GM04504 (cell line): ENCODE measurements at places on chromosomes 16 and 17.

GRCh38 chr17:1648173-1648962, 1.3 kb downstream of the RILP start:
- DNase-seq, result no peak

DNA sequence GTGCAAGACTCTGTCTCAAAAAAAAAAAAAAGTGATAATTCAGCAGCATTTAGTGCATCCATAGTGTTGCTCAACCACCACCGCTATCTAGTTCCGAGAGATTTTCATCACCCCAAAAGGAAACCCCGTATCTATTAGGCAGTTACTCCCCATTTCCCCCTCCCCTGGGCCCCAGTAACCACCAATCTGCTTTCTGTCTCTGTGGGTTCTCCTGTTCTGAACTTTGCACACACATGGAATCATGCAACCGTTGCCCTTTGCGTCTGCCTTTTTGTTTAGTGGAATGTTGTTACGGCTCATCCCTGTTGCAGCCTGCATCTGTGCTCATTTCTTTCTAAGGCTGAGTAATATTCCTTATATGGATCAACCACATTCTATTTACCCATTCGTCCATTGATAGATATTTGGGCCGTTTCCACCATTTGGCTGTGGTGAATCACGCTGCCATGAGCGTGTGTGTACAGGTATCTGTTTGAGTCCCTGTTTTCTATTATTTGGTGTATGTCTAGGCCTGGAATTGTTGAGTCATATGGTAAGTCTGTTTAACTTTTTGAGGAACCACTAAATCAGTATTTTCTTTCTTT, 8.7 kb upstream of the SYNGR2 start:
- DNase-seq, result peak; percentile 24

GRCh38 chr16:77137045-77137444, 53.9 kb upstream of the MON1B start:
- no peak for DNase-seq

- peak; percentile 80 for DNase-seq
Measured at GRCh38 chr16:67277999-67278772, 1.1 kb upstream of the PLEKHG4 start.

- no peak for DNase-seq
Measured at GRCh38 chr17:83145831-83146230, 66.4 kb downstream of the METRNL start.

DNA sequence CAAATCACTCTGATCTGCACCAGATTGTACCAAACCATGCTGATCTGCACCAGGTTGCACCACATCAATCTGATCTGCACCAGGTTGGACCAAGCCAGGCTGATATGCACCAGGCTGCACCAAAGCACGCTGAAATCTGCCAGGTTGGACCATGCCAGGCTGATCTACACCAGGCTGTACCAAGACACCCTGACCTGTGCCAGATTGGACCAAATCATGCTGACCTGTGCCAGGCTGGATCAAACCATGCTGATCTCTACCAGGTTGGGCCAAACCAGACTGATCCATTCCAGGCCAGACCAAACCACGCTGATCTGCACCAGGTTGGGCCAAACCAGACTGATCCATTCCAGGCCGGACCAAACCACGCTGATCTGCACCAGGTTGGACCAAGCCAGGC, 15.5 kb downstream of the QRICH2 start:
- no peak for DNase-seq

GRCh38 chr16:11014136-11014535, 69.8 kb downstream of the CLEC16A start:
- DNase-seq, result no peak

GRCh38 chr17:41069031-41069430, 3.4 kb upstream of the KRTAP2-4 start:
- DNase-seq, result no peak

DNA sequence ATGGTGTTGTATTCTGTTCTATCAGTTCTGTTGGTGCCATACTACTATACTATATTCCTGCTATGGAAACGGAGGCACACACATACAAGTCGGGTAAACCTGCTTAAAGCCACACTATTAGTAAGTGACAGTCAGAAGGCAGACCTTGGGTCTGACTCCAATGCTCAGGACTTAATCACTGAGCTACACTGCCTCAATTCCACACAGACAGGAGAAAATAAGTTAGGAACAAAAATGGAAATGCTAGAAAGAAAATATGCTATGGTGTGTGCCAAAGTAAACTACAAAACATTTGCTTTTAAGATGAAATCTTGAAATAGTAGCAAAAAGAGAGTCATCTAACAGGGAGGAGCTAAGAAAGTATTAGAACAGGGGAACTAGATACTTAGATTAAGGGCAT, 48.1 kb downstream of the MYO1D start:
- no peak for DNase-seq

DNA sequence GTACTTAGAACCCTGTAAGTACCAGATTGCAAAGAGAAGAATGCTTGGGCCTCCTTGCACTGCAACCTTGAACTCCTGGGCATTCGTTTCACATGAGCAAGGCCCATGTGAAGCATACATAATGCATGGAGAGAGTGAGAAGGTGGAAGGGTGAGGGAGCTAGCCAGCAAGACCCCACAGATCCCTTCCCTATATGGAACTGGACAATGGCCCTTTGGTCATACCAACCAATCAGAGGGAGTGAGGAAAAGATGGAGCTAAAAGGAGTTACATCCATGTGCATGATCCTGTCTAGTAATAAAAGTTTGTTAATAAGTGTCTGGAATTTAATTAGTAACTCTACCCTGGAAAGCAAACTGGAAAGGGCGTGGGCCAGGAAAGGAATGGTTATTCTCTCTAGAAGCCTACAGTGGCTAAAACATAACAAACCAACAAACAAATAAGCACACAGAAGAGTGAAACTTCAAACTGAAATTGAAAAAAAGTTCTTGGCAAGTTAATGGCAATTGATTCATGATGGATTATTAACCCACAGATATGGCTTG, 29.6 kb downstream of the DNAH3 start:
- no peak for DNase-seq

DNA sequence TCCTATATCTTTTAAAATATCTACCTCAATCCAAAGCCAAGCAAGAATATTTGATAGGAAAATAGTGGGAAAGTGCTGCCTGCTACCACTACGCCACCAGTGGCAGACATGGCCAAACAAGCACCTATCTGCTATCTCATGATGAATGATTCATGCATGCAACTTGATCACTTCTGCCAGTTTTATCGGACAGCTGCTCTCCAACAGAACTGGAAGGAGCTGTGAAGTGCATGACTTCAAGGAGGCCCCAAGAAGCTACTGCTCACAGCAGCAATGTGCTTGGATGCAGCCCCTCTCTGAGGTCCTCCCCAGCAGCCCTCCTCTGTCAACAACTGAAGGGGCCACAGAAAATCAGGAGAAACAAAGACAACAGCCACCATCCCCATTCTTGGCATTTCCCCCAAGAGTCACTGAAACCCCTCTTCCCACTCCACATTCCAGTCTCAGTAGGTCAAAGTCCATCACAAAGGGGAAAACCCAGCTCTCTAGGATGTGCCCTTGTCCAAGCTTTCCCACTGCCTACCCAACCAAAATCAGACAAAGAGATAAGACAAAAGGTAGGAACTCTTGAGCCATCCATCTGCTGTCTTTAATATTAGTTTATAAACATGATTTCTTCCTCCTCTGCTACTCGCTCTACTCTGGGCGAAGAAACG, 215.3 kb downstream of the C16orf78 start:
- DNase-seq, result no peak

DNA sequence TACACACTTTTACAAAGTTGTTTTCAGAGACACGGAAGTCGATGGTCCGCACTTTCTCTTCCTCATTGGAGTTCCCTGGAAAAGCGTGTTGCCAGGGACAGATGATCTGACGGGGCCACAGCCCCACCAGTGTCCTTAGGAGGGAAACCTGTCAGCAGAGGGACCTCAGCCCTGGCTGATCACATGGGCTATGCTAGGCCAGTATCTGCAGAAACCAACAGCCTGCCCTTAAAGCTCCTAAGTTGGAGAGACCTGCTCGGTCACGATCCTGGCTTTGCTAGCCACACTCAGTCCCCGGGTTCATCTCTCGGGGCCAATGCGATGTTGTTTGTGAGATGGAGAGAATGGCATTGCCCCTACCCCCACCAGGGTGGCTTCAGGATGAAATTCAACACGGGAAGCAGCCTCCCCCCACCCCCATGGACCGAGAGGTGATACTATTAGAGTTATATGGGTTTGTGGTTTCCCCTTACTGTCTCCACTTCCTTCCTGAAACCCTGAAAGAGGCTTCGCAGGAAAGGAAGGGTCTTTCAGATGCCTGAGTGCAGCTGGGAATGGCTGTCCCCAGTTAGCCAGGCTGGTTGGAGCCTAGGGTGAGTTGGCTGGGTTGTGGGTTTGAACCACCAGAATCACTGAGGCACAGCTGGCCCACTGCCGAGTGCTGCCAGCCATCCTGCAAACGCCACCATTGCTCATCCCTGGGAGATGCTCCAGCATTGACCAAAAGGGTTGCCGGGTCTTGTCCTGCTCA, 16.6 kb downstream of the RMI2 start:
- DNase-seq, result no peak

DNA sequence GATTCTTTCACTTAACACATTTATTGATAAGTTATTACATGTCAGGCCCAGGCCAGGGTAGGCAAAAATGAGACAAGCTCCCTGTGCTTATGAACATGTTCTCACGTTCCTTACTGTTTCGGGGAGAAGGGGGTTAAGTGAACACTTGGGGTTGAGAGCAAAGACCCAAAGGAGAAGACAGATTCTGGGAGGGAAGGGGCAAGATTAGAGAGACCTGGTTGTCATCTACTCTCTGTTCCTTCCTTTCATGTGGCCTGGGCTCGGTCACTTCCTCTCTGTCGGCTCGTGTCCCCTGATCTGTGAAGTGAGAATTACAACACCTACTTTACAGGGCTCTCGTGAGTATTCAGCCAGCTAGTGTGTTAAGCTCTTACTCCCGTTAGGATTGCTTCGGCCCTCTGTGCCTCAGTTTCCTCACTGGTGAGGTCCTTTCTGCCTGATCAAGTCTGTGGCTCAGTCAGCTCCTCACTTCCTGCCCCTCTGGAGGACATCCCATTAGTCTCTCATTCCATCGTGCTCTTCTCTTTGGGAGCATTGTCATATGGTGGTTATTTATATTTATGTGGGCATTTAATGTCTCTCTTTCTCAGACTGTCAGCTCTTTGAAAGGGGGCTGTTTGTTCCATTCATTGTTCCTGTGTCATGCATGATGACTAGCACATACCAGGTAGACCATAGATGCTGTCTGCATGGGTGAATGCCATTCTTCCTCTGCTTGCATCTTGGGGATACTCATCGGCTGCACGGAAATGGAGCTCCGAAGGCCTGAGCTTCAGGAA, 38.9 kb downstream of the PLCG2 start:
- DNase-seq, result no peak

DNA sequence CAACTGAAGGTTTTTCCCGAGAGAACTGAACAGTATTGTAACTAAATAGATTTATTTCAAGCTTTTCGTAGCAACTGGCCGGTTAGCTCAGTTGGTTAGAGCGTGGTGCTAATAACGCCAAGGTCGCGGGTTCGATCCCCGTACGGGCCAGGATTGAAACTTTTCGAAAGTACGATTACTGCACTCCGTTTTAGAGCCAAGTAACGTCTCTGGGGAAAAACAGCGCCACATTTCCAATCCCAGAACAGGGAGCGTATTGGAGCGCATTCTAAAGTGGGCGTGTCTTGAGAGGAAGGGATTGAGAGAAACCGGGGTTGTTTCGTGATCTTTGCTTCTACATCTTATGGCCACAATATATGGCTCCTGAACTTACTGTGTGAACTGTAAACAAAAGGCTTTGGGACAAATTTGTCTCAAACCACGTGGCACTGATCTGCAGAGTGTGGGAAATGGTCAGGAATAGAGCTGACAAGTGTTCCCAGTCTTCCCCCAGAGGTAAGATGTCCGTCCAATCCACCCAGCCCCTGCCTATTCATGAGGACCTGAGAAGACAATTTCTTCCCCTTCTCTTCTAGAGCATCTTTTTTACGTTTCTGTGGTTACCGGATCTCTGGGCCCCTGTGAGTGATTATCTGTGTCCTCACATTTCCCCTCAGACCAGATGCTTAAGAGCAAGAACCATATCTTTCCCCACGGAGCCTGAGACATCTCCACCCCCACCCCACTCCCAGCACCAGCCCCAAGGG, 2.3 kb downstream of the BORCS6 start:
- DNase-seq, result peak; percentile 99

GRCh38 chr17:39404542-39405378, 3.3 kb upstream of the FBXL20 start:
- peak; percentile 61 for DNase-seq

DNA sequence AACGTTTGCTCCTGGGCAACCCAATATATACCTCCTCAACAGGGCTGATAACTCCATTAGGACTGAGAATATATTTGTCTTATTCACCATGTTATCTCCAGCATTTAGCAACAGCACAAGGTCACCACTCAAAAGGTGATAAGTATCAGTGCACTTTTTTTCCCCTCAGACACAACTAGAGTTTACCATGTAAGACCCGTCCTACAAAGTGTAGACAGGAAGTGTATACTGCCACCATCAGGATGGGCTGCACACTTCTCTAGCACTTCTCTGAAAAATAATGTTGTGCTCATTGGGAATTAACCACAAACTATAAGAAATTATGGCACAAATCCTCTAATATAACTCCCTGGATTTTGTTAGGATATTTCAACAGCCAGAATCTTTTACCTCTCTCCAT, 5.7 kb upstream of the VAT1L start:
- DNase-seq, result no peak

- peak; percentile 6 for DNase-seq
Measured at GRCh38 chr17:2904135-2904534, 107.9 kb downstream of the RAP1GAP2 start.

- DNase-seq, result no peak
Measured at GRCh38 chr17:63153488-63153887, 187.5 kb downstream of the TANC2 start.

- DNase-seq, result no peak
Measured at GRCh38 chr17:75077496-75078283, 10.1 kb upstream of the SLC16A5 start.

GRCh38 chr17:11578998-11579397, 19.3 kb upstream of the DNAH9 start:
- no peak for DNase-seq

- no peak for DNase-seq
Measured at GRCh38 chr17:81440511-81441244, 45.4 kb downstream of the BAHCC1 start.

GRCh38 chr17:5126719-5127488, 11.1 kb downstream of the USP6 start:
- no peak for DNase-seq

GRCh38 chr17:39730095-39730921, at the start of gene MIEN1:
TSS of gene MIEN1 (minus strand) at chr17:39730532. CDS start at chr17:39730495, 37 bp downstream.
- peak; percentile 66 for DNase-seq

GRCh38 chr17:39643271-39643670, 6.3 kb downstream of the STARD3 start:
- no peak for DNase-seq

DNA sequence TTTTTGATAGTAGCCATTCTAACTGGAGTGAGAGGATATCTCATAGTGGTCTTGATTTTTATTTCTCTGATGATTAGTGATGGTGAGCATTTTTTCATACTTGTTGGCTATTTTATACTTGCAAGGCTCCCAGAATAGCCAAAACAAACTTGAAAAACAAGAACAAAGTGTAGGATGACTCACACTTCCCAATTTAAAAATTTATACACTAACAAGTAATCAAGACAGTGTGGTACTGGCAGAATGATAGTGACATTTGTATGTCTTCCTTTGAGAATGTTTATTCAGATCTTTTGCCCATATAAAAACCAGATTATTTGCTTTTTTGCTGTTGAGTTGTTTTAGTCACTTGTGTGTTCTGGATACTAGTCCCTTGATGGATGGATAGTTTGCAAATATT, 17.8 kb downstream of the SPECC1 start:
- no peak for DNase-seq

GRCh38 chr16:8798174-8798527, 512 bp downstream of the PMM2 start:
- DNase-seq, result peak; percentile 9
